HT-29 (cell line): ENCODE measurements at places on chromosomes 13 and 19. TPM values are rescaled to one million over a fixed set of nuclear protein-coding genes. Genes with fewer than 3 reads are reported as not detected.

The SGCG gene
- not detected in 2 replicates for total RNA-seq

The BRD4 gene
- total RNA-seq = 20.1 and 20.3 TPM in 2 replicates

The SMAD9 gene
- total RNA-seq = 0.10 TPM in 1 of 2 replicates, not detected in the other

The NPHS1 gene
- total RNA-seq = not detected in 2 replicates

The IZUMO2 gene
- total RNA-seq = not detected in 2 replicates

The PNMA8B gene
- total RNA-seq = not detected in 2 replicates

The CGB8 gene
- not detected in 2 replicates for total RNA-seq

The OSCAR gene
- total RNA-seq = 0.05 TPM in 1 of 2 replicates, not detected in the other

The DOCK6 gene
- 12.7 and 19.4 TPM in 2 replicates for total RNA-seq

The CYP4F2 gene
- total RNA-seq = 0.18 TPM in 1 of 2 replicates, not detected in the other

The ZNF506 gene
- total RNA-seq = 1.8 and 2.3 TPM in 2 replicates

The MRPL54 gene
- total RNA-seq = 50.7 and 59.5 TPM in 2 replicates

The FAM83E gene
- 15.9 and 18.5 TPM in 2 replicates for total RNA-seq

The CGB3 gene
- total RNA-seq = not detected in 2 replicates

The CACNG7 gene
- not detected in 2 replicates for total RNA-seq

The SLC10A2 gene
- not detected in 2 replicates for total RNA-seq

The ERICH6B gene
- not detected in 2 replicates for total RNA-seq

The ZNF91 gene
- 1.2 and 3.0 TPM in 2 replicates for total RNA-seq

The IGFL3 gene
- not detected in 2 replicates for total RNA-seq

The LILRB1 gene
- total RNA-seq = not detected in 2 replicates

The HSD17B14 gene
- not detected in 2 replicates for total RNA-seq

The RNF225 gene
- 0.58 and 0.99 TPM in 2 replicates for total RNA-seq

The NCAN gene
- not detected in 2 replicates for total RNA-seq

The SELENOV gene
- total RNA-seq = not detected in 2 replicates

The C5AR1 gene
- 0.13 and 0.28 TPM in 2 replicates for total RNA-seq

The LILRA6 gene
- total RNA-seq = not detected in 2 replicates

The UPK1A gene
- not detected in 2 replicates for total RNA-seq

The VSIG10L gene
- 35.1 and 42.6 TPM in 2 replicates for total RNA-seq

The NAPSA gene
- total RNA-seq = 0.08 and 1.2 TPM in 2 replicates

The COX7A1 gene
- not detected in 2 replicates for total RNA-seq

The SH2D3A gene
- total RNA-seq = 110 and 119 TPM in 2 replicates

The SPRED3 gene
- 0.13 and 3.2 TPM in 2 replicates for total RNA-seq

The ANGPTL8 gene
- total RNA-seq = not detected in 2 replicates

The ZNF763 gene
- 0.20 and 0.76 TPM in 2 replicates for total RNA-seq

The KIR2DL1 gene
- total RNA-seq = not detected in 2 replicates

The TMEM59L gene
- total RNA-seq = 0.10 TPM in 1 of 2 replicates, not detected in the other

The ZNF44 gene
- total RNA-seq = 0.94 and 3.0 TPM in 2 replicates
